Stimulated activated CD4-positive, alpha-beta T cell treated with anti-CD3 and anti-CD28 coated beads, Interleukin-12 subunit alpha, Interleukin-12 subunit beta, amount 100 ng/mL, for 48 hours (primary cell): ENCODE measurements at places on chromosomes 11 and 22.

DNA sequence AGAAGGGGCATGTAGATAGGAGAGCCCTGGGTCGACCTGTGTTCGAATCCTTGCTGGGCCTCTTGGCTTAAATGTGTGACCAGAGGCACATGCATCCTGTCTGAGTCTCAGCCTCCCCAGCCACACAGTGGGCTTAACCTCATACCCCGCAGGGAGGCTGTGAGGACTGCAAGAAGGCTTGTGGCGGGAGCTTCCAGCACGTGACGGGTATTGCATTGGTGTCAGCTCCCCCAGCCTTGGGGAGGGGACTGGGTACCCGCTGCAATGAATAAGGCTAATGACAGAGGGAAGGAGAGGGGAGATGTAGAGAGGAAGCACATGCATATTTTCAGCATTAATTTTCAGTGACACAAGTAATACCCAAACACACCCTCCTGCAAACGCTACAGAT, 8.1 kb downstream of the RASD2 start:
- no peak for DNase-seq

DNA sequence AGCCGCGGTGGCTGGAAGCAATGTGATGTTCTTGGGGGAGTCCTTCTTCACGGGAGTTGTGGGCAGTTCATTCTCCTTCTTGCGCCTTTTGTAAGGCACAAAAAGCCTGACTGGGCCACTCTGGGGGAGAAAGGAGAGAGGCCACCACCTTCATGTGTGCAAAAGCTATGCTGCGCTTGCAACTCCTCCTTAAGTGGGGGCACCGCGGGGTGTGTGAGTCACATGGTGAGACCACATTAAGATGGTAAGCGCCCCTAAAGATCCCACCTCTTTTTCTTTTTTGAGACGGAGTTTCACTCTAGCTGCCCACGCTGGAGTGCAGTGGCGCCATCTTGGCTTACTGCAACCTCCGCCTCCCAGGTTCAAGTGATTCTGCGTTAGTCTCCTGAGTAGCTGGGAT, 14.1 kb downstream of the DEAF1 start:
- no peak for DNase-seq

GRCh38 chr22:24319451-24319850, 48.8 kb downstream of the SPECC1L start:
- DNase-seq, result no peak

DNA sequence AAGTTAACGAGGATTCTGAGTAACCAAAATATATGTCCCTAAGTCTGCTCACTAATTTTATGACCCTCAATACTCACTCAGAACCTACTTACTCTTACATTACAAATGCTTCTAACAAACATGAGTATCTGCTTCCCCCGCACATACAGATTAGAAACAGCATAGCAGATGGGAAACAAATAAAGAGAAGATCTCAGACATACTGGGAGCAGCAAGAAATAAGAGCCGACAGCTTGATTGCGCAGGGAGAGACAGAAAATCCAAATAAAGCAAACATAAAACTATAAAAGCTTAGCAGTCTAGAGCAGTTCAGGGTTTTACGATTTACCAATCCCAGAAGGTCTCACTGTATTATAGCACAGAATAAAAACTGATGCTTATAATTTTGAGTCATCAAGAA, 89.1 kb upstream of the DBX1 start:
- DNase-seq, result no peak

GRCh38 chr11:46475926-46476545, 84.5 kb upstream of the CHRM4 start:
- no peak for DNase-seq

DNA sequence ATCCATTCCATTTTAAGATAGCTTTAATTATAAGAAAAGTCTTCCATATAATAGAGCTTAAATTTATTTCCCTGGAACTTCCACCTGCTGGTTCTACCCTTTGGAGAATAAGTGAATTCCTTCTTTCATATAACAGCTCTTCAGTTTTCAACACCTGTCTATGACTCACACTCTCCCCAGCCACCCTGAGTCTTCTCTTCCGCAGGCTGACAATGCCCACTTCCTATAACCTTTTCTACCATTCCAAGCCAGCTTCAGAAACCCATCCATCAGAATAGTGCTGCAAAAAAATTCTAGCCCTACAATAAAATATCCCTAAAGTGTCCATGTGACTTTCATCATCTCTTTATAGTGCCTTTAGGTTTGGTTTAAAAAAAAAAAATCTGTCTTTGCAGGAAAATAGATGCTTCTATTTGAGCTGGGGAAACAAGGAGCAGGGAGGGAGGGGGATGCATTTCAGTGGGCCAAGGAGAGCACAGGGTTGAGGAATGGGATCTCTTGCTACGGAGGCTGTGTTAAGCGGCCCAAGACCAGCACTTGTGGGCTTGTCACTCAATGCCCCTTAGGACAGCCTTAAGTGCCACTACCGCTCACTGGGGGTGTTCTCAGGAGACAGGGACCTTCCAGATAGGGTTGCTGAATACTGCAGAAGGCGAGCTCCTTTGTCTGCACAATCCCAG, 178.6 kb downstream of the DSCAML1 start:
- DNase-seq, result no peak

DNA sequence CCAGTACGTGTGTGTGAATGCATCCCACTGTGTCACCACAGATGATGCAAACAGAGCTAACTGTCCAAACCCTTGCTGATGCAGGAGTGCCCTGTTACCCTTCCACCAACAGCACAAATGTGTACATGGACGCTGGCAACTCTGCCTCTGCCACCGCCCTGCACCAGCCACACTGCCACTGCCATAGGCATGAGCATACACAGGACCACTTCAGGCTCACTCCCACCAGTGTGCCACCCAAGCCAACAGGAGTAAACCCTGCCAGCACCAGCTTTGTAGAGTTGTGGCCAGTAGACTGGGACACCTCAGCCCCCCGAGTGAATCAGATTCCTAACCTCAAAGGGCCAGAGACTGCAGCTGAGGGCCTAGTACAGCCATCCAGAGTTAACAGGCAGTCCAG, 34.0 kb downstream of the NOX4 start:
- no peak for DNase-seq

DNA sequence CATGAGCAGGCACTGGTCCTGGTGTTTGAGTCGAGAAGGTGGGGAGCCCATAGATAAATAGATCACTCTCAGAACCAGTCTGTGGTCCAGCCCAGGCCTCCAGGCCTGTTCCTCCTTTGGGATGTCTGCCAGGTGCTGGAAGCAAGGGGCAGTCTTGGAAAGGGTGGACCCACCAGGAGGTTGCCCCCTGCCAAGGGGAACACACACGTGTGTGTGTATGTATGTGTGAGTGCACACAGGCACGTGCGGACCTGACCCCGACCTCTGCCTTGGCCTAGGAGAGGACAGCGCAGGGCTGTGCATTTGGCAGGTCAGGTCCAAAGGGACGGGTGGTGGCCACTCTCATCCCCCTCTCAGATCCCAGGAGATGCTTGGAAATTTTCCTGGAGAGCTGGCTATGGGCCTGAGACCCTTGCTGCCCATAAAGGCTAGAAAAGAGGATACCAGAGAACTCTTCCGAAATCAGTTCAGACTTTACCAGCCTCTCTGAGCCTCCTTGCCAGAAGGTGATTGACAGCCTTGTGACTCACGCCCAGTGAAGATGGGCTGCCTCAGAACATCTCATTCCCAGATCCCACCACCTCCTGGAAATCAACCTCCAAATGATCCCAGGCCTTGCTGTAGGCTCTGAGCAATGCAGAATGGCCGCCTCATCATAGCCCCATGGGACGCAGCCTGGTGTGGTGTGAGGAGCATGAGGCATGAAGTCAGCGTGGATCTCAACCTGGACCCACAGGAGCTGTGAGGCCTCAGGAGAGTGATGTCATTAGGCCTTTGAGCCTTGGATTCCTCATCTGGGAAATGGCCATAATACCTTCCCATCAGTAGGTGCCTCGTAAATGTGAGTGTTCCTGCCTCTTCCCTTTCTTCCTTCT, 24.0 kb upstream of the CREB3L1 start:
- DNase-seq, result no peak

DNA sequence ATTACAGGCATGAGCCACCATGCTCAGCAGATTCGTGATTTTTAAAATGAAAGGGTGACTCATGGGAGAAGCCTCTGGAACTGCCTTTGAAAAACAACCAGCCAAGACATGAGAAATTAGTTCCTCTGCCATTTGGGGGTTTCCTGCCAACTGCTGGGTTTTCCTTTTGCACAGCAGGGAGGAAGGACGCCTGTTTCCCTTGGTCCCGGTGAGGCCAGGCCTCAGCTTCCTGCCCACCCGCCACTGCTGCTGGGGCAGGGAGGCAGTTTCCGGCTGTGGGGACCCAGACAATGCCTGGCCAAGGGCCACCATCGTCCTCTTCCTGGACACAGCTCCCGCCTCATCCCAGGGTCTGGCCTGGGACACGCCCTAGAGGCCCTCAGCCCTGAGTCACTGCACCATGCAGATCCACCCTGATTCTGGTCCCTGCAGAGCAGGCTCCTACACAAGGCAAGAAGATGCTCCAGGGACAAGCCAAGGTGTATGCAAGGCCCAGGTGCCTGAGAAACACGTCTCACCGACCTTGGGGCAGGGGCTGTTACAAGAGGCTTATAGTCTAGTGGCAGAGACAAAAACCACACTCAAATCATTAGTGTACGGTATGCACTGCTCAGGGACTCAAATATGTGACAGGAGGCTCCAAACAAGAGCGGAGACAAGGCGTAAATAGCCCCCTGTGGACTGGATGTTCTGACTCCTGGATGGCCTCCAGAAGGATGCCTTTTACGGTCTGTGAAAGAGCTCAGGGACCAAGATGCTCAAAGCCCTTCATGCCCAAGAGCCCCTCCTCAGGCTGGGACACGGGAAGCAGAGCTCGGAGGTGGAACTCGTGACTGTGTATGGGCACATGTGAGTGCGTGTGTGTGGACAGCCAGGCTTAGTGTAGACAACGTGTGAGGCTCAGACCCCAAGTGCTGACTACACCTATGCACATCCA, 10.0 kb downstream of the PPM1F start:
- peak; percentile 10 for DNase-seq
